Fibroblast of gingiva (primary cell): ENCODE measurements at places on chromosomes 5 and 9.

- no peak for DNase-seq
These were observed 577.9 kb downstream of the ISL1 start for GRCh38 chr5:51961154-51961562.

GRCh38 chr5:168603746-168604145 is 24.6 kb upstream of the PANK3 start:
- no peak for DNase-seq

- DNase-seq = no peak
These were observed 160.7 kb upstream of the ZNF608 start for GRCh38 chr5:124907098-124907644.

- no peak for DNase-seq
These were observed 320.9 kb downstream of the NTRK2 start for GRCh38 chr9:84990416-84990815.

GRCh38 chr9:8241201-8241600 is 441.6 kb upstream of the DMAC1 start:
- no peak for DNase-seq

- no peak for DNase-seq
These were observed 145.4 kb downstream of the NMUR2 start for GRCh38 chr5:152259702-152260101.

DNA sequence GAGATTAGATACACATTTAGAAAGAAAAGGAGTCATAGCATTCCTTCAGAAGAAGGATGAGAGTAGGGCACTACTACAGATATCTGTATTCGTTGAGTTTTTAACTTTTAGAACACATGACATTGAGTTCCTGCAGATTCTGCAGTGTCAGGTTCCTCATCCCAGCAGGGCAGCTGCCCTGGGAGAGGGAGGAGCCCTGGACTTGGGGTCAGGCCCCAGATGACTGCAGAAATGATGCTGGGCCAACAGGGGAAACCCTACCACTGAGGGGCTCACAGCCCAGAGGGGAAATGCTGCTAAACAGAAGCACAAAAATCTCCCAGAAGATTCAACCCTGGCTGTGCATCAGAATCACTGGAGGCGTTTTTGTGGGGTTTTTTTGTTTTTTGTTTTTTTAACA is 68.9 kb upstream of the TAF1L start:
- DNase-seq = no peak

DNA sequence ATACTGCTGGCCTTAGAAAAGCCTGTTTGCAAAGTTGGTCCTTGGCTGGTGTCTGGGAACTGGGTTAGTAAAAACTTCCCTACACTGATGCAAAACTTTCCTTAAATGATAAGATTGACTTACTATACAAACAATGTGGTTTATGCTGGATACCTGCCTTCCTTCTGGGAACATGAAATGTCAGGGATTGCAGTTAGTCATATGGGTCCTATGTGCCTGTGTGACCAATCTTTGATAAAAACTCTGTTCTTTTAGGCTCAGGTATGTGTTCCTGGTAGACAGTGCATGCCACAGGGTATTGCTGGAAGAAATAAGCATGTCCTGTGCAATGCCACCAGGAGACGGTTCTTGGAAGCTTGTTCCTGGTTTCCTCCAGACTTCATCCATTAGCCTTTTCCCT is 173.3 kb downstream of the RMI1 start:
- peak; percentile 13 for DNase-seq

GRCh38 chr5:36759117-36759516 is 117.5 kb upstream of the NIPBL start:
- DNase-seq = no peak

GRCh38 chr9:87664153-87665060 is 61.5 kb upstream of the CTSL start:
- DNase-seq = no peak

- no peak for DNase-seq
These were observed 123.0 kb upstream of the LHFPL2 start for GRCh38 chr5:78771260-78772205.

DNA sequence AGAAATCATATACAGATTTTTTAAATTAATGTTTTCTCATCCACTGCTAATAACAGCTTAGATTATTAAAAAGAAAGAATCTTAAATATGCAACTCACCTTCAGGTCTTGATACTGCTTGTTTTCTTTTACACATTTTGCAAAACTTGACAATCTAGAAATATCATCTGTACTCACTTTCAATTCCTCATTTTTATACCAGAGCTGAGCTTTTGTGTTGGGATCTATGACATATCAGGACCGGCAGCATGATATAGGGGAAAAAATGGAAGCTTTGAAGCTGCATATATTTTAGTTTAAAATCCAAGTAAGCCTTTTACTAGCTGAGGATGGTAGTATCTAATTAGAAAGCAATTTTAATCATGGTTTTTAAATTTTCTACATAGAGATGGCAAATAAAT is 75.7 kb upstream of the SMARCA2 start:
- no peak for DNase-seq

GRCh38 chr5:69285448-69286116 is 47.0 kb downstream of the CCDC125 start:
- DNase-seq = no peak

DNA sequence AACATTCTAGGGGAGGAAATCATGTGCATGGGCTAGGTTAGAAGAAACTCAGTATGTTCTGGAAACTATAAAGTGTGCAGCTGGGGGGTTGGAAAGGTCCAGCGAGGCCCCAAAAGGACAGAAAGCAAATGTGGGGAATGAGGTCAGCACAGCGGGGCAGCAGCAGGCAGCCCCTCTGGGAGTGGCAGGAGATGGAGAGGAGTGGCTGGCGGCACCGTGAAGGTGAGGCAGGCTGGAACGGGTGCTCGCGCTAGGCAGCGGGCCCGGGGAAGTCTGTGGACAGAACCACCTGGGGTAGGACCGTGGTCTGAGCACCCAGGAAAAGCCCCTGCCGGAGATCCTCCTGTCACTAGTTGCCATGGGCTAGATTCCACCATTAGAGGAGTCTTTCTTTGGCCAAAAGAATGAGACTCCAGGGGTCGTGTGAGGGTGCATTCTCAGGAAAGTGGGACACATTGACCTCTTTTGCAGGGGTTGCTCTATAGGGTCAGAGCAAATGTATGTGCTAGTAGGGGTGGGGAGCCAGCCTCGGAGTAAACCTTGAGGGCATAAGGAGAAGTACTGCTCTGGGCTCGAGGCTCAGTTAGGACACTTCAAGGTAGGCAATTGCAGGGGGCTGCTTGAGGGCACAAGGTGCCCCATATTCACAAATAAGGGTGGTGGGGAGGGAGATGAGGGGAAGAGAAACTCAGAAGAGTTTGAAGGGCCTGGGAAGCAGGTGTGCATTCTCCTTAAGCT is 61.2 kb downstream of the IL6ST start:
- DNase-seq = no peak

DNA sequence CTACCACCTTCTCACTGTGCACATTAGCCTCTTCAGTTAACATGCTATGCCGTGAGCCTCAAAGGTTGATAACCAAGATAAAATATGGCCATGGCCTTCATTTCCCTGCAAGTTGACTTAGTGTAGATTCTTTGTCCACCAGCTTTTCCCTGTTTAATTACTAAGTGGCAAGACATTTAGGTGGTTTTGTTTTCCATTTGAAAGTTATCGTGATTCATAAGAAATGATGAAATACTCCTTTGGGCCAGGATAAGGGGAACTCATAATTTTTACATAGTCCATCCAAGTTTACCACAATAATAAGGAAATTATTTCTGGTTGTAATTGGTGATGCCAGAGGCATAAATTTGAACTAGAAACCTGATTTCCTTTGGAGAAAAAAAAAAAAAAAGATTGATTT is 609.6 kb downstream of the TAF11L14 start:
- no peak for DNase-seq

GRCh38 chr9:68629042-68629441 is 76.0 kb upstream of the PIP5K1B start:
- no peak for DNase-seq

DNA sequence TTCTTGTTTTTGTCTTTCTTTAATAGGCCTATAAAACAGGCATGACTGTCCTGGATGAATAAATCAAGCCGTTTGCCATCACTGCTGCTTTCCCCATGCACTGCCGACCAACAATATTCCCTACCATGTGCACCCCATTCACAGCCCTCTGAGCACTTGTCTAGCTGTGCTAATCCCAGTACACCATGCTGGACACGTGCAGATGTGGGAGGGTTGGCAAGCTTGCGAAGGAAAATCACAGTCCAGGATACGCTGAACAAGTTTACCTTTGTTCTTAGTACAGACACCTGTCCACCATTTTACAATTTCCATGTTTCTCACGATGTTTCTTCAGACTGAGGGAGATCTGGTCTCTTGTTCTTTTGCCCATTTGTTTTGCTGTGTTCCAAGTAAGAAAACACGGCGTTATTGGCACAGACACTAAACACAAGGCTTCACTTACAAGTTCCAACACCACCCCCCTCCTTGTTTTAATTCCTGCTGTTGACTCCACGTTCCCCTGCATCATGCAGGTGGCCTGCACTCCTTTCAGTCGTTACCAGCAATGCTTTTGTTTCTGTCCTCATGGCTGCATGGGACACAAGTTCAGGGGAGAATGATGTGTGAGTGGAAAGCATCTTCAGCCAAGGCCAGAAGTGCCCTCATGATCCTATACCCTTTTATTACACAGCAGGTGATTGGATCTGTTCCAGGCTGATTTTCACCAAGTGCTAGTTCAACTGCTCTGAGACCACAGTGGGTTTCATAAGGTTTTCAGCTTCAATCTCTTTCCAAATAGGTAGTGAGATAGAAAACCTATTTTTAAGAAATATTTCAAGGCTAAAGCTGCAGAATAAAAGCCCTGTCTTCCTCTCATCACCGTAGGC is 608.9 kb downstream of the IRX1 start:
- no peak for DNase-seq

DNA sequence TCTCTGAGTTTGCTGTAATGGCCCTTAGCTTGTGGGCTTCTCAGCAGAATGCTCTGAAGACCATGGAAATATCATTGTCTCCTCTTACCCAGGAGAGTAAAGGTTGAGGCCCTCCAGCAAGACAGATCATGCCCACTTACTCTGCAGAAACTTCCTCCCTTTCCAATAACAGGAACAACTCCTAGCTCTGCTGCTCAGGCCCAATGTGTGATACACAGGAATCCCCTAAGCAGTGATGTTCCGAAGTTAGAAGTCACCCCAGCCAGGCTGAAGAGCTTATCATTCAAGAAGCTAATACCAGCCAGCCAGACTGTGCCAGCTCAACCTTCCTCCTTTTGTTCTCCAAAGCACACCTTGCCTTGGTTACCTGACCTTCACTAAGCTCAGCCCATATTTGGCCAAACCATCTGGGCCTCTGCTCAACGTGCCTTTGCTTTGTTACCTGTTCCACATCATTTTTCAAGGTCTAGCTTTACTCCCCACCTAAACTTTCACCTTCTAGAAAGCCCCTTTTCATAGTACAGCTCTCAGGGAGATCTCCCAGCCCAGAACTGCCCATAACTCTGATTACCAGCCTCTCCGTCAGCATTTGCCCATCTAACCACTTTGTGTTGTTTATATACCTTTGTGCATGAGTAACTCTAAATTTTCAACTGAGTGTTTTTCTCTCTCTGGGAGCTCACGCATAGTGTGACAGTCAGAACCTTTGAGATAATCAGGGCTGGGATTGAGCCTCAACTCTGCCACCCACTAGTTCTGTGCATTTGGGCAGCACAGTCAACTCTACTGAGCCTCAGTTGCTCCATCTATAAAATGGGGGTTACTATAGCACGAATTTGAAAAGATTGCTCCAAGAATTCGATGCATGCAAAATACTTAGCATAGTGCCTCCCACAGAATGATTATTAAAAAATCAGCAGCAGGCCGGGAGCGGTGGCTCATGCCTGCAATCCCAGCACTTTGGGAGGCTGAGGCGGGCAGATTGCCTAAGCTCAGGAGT is 107.6 kb upstream of the CPEB4 start:
- DNase-seq = peak; percentile 37

DNA sequence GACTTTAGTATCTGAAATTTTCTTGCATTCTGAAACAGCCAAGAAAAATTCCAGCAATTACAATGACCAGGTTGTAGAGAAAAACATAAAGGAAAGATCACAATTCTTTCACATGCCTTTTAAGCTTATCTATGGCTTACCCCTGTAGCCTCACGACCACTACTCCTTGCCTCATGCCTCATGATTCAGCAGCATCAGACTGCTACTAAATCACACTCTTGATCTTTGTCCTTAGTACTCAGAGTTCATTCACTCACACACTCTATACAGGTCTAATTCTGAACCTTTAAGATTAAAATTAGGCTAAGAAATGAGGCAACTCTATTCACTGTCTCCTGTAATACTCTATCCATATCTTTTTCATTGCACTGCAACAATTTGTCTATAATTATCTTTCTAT is 415.1 kb downstream of the MLLT3 start:
- no peak for DNase-seq

GRCh38 chr5:56565644-56566043 is 249.7 kb upstream of the MAP3K1 start:
- DNase-seq = no peak

DNA sequence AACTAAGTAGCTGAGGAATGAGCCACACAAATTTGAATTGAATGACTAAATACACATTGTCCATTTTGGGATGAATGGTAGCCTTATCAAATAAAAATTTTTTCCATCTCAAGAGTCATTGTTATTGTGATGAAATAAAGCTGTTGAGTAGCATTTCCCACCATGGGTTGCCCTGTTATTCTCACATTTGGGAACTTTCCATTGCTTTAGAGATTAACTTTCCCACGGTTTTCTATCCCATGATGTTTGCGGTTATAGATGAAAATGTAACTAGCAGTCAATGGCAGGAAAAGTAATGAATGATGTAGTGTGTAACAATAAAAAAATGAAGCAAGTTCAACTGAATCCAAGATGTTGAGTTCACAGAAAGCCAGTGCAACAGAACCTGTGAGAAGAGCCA is 59.9 kb upstream of the PLPP1 start:
- no peak for DNase-seq

DNA sequence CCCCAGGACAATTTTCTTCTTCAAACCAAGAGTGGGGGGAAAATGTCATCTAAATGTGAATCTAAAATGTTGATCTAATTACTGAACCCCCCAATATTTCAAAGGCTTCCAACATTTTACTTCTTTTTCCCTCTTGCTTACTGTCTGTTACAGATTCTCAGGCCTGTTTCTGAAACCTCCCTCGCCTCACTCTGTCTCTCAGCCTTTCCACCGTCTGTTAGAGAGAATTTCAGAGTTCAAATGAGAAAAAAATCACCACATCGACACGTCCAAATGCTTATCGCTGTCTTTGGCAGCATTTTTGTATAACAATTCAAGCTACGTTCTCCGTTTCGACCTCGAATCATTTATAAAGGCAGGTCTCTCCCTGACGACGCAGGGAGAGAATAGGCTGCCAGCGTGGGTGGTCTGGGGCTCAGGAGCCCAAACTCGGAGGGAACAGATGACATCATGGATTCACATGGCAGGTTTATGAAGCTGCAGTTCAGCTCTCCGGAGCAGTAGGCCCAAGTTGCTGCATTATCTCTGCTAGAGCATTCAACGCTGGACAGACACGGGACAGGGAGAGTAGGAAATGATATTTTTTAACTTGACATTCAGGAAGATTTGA is 139.8 kb downstream of the GAS1 start:
- no peak for DNase-seq

DNA sequence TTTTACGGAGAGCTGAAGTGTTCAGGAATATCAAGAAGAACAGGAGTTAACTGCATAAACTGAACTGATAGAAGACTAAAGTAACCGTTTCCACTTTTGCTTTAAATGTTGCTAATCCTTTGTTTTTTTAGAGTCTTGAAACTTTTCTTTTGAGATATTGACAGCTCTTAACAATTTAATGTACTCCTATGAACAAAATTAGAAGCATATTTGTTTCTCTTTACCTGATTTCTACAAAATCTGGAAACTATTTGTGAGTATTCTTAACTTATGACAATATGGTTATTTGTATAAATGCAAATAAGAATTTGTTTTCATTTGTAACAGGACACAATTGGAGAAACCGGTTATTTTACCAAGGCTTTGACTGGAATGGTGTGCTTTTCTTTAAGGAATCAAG is 89.5 kb upstream of the FAM120A start:
- no peak for DNase-seq

GRCh38 chr5:10702040-10702629 is 58.9 kb downstream of the DAP start:
- peak; percentile 73 for DNase-seq
